ENCODE measurements at places on chromosomes 3 and 15.
A peak's percentile ranks its signal among the peaks of the same experiment; 100 is the strongest.

DNA sequence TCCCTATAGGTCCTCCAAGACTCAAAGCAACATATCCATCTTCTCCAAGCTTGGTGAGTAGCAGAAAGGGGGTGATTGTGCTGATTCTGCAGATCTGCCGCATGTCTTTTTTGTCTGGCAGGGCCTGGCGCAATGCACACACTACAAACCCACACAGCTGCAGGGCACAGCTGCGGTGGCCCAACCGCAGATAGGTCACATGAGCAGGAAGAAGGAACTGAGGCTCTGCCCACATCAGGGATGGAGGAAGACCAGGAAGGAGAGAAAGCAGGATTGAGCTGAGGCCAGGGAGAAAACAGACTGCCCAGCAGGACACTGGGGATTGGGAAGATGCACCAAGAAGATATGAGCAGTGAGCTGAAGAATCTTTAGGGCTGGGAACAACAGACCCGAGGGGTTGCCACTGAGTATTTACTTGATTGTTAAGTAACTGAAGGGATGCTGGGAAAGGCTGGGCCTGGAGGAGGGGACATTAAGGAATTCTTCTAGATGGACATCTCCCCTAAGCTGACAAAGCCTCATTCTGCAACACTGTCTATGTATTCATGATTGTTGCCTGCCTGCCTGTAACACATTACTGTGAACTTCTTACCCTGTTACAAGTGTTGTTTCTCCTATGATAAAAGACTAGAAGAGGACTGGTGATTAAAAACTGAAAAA is 126.7 kb downstream of the MYLK start:
- DNase-seq: no peak

DNA sequence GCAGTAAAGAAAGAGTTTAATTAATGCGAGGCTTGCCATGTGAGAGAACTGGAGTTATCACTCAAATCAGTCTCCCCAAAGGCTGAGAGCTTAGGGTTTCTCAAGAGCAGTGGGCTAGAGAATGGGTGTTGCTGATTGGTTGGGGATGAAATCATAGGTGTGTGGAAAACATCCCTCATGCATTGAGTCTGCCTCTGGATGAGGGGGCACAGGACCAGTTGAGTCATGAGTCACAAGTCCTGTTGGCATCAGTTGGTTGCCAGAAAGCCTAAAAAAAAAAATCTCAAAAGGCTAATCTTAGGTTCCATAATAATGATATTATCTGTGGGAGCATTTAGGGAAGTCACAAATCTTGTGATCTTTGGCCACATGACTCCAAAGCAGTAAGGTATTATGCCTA is 800.3 kb downstream of the TUSC7 start:
- no peak for DNase-seq

GRCh38 chr3:129308636-129309035 is 30.0 kb downstream of the HMCES start:
- DNase-seq: no peak

DNA sequence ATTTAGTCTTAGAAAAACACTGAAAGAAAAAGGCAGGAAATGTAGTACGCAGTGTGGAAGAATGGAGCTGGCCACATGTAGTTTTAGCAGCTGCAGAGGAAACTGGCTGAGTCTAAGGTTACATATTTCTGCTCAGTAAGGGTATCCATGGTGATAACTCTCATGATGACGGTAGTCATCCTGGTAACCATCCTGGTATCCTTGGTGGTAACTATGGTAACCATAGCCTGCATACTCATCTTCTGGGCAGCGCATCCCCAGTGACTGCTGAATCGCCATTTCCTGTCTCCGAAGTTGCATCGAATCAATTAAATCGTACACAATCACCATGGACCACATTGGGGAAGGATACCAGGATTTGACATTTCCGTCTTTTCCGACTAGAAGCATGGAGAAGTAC is 35.7 kb downstream of the CCDC80 start:
- no peak for DNase-seq

- peak; percentile 31 for DNase-seq
These were observed 464.7 kb downstream of the PDCD6IP start for GRCh38 chr3:34263101-34263621.

DNA sequence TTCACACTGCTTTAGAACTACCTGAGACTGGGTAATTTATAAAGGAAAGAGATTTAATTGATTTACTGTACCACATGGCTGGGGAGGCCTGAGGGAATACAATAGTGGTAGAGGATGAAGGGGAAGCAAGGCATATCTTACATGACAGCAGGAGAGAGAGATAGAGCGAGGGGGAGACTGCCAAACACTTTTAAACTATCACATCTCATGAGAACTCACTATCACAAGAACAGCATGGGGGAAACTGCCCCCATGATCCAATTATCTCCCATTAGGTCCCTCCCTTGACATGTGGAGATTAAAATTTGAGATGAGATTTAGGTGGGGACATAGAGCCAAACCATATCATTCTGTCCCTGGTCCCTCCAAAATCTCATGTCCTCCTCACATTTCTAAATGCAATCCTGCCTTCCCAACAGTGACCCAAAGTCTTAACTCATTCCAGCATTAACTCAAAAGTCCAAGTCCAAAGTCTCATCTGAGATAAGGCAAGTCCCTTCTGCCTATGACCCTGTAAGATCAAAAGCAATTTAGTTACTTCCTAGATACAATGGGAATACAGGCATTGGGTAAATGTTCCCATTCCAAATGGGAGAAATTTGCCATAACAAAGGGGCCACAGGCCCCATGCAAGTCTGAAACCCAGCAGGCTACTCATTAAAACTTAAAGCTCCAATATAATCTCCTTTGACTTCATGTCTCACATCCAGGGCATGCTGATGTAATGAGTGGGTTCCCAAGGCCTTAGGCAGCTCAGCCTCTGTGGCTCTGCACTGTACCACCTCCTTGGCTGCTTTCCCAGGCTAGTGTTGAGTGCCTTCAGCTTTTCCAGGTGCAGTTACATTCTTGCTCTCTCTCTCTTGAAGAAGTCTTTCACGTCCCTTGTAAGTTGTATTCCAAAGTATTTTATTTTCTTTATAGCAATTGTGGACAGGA is 481.7 kb upstream of the TGFBR2 start:
- no peak for DNase-seq

DNA sequence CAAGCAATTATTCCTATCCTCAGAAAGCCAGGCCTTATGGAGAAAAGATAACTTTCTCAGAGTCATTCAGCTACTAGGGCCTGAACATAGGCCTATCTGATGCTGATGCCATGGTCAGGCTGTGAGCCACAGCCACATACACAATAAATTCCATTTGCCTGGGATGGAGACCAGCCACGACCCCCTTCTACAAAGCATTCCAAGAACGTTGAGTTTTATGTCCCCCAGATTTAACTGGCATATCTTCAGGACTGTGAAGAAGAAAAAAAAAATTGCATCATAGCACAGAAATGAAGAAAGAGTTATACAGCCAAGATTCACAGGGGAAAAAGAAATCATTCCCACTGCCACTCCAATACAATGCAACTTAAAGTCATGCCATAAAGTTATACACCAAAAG is 100.0 kb downstream of the THBS1 start:
- DNase-seq: no peak

DNA sequence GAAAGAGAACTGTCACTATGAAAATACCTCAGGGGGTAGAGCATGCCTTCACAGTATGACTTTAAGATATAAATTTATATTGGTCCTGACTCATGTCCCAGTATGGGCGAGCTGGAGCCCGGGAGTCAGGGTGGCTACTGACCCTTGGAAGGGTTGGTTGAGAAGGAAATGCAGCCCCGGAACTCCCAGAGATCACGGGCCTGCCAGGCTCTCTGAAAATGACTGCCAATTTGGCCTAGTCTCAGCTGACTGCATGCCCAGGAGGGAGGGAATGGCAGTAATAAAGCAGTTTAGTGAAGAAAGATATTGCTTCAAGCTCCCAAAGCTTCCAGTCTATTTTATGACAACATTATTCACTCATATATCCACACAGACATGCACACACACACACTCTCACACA is 299.0 kb downstream of the NR2F2 start:
- DNase-seq: no peak

- no peak for DNase-seq
These were observed 9.2 kb downstream of the EIF3J start for GRCh38 chr15:44545913-44546802.

DNA sequence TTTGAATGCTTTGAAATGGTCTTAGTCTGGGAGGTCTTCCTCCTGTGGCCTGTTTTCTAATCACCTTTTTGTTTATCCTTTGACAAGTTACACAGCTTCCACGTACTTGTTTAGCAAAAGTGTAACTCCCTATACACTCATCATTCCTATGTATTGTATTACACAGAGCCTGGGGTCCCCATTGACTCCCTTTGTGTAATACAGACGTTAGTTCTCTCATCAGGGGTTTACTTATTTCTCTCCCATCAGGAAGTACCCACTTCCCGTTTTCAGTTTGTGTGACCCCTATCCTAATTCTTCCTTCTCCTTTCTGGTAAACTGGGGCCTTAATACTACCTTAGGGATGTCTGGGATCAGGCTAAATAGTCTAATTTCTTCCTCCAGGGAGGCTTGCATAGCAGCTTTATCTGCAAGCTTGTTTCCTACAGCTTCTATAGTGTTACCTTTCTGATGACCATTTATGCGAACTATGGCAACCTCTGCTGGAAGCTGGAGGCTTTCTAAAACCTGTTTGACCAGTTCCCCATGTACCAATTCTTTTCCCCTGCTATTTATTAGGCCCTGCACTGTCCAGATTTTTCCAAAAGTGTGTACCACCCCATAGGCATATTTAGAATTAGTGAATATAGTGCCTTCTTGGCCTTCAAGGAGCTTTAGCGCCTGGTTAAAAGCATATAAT is 22.4 kb downstream of the ARL8B start:
- no peak for DNase-seq

GRCh38 chr15:40323953-40324937 is 753 bp downstream of the INAFM2 start:
- DNase-seq: no peak

DNA sequence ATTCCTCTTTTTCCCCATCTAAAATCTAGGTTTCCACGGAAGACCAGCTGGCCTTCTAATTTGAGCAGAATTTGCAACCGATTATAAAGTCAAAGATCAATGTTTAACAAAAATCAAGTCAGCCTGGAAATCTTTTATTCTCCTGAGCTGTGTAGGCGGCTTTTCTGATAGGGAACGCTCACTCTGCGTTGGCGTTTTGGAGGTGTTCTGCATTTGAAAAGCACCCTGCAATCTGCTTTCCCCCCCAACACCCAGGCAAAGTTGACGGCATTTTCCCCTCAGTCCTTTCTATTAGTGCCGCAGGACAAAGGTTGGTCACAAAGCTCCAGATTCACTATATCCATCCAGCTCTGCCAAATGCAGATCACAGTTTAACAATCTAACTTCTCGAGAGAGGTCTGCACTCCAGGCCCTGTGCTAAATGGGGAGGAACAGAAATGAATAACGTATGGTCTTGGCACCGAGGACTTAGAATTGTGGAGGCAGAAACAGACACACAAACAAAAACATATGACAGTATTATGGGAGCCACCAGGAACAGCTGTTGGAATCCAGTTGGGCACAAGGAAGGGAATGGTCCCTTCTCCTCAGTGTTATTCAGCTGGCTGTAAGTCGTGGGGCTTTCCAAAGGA is 50.4 kb upstream of the LARS2 start:
- DNase-seq: no peak

DNA sequence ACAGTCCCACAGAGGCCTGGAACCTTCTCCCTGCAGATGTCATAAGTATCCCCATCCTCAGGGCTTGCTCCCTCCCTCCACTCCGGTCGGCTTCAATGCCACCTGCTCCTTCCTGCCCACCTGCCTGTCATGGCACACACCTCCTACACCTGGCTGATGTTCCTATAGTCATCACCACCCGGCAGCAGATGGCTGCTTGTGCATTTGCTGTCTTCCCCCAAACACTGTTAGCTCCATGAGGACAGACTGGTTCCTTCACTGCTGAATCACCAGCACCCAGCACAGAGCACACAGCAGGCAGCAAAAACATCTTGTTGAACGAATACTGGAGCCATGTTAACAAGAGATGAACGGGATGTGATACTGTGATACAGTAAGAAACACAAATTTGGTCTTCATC is 14.8 kb downstream of the TARS3 start:
- no peak for DNase-seq

GRCh38 chr15:58931987-58932588 is 1.4 kb downstream of the SLTM start:
- DNase-seq: peak; percentile 22

GRCh38 chr3:137304313-137305056 is 346.7 kb downstream of the IL20RB start:
- no peak for DNase-seq

GRCh38 chr3:55687526-55687925 is 200.4 kb upstream of the WNT5A start:
- peak; percentile 43 for DNase-seq

DNA sequence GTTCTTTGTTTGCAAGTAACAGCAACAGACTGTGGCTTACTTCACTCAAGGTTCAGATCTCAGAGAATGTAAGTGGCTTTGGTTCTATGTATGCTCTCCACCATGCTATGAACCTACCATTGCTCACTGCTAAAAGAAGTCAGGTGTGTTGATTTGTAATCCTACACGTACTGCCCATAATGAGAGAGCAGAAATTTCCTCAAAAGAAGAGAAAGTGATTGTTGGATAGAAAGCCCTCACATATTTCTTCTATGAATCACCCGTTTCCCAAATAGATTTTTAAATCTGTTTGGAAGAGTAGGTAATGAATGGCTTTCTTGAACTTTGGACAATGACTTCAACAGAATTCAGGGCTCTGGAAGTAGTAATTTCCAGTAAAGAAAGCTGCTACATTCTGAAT is 565.4 kb downstream of the ROBO2 start:
- DNase-seq: no peak

DNA sequence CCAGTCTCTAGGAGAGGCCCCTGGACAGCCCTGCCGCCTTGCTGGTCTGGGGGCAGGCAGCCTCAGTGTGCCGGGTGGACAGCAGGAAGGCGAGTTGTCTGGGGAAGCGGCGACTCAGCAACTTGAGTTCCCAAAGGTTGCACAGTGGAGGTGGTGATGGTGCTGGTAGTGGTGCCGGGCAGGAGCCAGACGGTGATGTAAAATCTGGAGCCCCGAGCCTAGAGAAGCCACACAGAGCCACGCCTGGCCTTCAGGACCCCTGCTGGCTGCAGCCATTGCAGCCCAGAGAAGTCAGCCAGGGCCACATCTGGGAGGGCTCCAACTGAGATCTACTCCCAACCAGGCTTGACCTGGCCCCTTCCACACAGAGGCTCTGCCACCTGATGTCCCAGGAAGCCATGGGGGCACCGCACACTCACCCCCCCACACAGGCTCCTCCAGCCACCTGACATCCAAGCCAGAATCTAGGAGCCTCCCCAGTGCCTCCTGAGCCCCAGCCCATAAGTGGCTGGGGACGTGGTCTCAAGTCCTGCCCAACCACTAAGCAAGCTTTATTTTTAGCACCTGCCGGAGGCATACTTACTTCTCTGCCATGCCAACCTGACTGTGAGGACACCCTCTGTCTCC is 8.8 kb downstream of the C3orf22 start:
- no peak for DNase-seq

GRCh38 chr3:197305854-197306253 is 7.4 kb upstream of the DLG1 start:
- DNase-seq: no peak

GRCh38 chr15:26095710-26096330 is 232.7 kb upstream of the ATP10A start:
- DNase-seq: no peak
